ENCODE measurements at places on chromosomes 6 and 20.

GRCh38 chr20:16100111-16100510, 473.1 kb downstream of the KIF16B start:
- DNase-seq, result peak; percentile 33

DNA sequence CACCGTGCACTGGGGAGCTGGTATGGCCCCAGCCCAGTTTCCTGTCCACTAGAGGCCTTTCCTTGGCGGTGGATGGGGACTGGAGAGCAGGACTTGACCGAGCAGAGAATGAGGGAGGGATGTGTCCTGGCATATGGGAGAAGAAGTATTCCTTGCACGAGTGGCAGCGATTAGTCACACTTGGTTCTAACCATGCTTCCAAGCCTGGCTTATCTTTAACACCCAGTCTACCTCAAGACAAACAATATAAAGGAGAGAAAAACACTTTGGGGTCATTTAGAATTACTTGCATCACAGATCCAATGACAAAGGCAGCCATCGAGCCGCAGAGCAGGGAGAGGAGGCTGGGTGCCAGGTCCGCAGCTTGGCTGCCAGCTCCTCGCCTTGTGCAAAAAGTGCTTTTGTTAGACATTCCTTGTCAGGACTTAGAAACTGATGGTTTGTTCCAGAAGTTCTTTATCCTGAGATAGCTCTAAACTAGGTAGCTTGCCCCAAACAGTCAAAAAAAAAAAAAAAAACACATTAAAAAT, 214.9 kb upstream of the GMDS start:
- no peak for DNase-seq

- DNase-seq, result peak; percentile 45
Measured at GRCh38 chr20:12113468-12114371, 196.0 kb downstream of the BTBD3 start.

DNA sequence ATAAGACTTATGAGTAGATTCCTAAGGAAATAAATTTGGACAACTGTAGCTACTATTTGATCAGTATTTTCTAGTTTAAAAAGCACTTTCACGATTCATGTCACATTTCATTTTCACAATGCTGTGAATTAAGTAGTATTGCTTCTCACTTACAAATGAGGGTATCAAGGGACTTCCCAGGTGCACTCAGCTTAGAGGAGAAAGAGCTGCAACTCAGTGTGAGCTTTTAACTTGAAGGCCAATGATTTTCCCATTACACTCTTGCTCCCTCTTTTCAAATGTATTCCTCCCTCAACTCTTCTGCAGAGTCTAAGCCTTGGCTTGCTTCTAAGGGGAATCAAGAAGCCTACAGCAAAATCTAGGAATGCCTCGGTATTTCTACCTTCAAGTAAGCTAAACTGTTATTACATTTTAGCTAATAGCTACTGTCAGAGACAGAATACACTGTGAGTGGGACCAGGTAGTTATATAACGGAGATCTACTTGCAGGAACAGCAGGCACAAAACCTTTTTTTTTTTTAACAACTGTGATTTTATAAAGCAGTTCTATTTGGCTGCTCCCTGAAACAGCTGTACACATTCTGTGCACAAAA, 339.0 kb downstream of the SYNE1 start:
- DNase-seq, result no peak

All from MV-4-11 (cell line).